Stimulated activated CD8-positive, alpha-beta memory T cell treated with anti-CD3 and anti-CD28 coated beads, Interleukin-7, amount 100 ng/mL, for 1 hour (primary cell): ENCODE measurements at places on chromosomes 7 and 10.

DNA sequence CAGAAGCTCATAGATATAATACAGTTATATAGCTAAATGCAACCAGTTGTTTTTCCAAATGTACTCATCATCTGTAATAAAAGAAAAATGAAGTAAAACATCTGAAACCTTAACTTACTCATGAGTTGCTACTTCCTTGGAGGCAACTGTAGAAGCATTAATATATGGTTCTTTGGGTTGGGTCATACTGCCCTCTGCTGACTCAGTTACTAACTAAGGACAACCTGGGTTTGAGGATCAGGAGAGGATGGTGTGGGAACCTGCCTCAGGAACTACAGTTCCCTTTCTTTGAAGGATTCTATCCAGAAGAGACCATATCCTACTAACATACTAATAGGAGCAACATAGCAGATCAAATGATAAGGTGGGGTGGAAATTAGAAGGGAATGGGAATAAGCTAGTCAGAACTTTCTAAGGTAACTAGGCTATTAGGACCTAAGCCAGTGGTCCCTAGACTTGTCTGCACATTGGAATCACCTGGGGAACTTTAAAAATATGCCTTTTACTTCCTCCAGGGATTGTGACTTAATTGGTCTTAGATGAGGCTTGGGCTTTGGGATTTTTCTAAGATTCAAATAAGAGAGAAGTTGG lies 20.7 kb downstream of the COX15 start:
- no peak for DNase-seq

DNA sequence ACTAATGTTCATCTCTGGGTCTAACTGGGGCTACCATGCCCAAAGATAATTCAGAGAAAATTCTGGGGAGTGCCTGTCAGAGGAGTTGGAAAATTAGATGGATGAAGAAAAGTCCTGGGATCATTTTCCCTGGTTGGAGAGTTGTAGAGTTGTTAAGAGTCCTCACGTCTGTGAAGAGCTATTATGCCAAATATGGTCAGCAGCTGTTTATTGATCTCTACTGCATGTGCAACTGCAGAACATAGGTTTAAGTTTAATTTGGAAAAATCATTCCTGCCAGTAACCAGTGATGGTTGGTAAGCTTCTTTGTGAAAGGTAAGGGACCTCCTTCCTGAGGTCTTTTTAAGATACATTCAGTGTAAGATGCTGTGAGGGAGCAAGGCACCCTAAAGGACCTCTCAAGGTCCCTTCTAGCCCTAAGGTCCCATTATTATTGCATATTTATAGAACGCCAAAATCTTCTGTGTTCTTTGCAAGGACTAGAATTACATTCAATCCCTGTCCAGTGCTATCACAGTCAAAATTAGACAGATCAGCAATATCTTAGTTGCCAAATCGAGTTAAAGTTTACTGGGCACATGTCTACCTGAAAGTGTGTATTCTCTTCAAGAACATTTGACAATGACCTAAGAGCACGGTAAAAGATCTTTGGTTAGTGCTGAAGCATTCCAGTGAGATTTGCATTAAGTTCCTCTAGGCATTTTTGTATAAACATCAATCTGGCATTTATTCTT lies 62.7 kb downstream of the VTI1A start:
- DNase-seq = no peak

DNA sequence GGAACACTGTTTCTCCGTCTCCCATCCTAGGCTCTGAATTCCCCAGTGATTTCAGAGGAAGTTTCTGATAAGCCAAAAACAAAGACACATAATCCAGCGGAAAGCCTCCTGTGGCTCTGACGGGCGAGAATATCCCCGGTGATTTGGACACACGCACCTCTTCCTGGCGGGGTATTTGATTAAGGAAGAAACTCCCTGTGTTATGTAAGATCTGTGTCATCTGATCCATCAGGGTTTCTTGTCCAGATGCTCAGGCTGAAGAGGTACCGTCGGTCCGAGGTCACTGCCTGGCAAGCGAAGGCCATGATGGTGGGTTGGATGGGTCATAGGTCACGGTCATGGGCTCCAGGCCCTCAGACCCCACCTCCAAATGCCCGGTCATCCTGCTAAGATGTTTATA lies 39.6 kb upstream of the DNAJB6 start:
- DNase-seq = no peak

DNA sequence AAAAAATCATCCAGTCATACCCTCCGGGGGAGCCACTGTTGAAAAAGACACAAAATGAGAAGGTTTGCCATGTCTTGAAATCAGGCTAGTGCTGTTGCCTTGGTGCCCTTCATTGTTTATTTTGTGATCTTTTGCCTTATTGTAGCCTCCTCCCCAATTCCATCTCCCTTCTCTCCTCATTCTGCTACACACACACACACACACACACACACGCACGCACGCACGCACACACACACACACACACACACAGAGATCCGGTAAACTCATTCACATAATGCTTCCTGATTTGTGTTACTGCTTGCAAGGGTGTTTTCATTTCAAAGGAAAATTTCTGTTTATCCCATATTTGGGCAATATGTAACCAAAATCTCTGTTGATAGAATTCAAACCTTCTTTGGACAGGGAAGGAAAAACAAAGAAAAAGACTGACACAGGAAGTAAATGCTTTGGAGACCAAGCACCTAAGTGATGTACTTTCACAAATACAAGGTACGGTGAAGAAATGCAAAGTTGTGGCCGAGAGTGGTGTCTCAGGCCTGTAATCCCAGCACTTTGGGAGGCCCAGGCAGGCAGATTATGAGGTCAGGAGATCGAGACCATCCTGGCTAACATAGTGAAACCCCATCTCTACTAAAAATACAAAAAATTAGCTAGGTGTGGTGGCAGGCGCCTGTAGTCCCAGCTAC lies 141.1 kb upstream of the CDK13 start:
- DNase-seq = no peak

DNA sequence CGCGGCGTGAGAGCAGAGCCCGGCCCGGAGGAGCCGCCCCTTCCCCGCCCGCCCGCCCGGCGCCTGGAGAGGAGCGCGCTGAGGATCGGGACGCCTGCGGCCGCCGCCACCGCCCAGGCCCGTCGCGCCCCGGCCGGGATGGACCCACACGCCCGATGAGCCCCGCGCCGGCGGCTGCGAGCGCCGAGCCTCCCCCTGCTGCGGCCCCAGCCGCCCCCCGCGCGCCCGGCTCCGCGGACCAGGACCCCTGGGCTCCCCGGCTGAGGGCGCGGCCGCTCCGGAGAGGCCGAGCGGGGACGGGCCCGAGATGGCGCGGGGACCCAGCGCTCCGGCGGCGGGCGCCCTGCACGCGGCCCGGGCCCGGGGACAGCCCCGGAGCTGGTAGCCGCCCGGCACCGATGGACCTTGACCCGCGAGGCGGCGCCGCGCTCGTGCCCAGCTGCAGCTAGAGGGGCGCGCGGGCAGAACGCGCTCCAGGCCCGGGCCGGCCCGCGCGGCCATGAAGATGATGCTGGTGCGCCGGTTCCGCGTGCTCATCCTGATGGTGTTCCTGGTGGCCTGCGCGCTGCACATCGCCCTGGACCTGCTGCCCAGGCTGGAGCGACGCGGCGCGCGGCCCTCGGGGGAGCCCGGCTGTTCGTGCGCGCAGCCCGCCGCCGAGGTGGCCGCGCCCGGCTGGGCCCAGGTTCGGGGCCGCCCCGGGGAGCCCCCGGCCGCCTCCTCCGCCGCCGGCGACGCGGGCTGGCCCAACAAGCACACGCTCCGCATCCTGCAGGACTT lies 520 bp downstream of the FAM20C start:
- no peak for DNase-seq

GRCh38 chr10:44991571-44991970 lies 9.2 kb upstream of the ZNF22 start:
- no peak for DNase-seq
